Fibroblast of skin of scalp (primary cell): ENCODE measurements at places on chromosomes 3 and 15.

DNA sequence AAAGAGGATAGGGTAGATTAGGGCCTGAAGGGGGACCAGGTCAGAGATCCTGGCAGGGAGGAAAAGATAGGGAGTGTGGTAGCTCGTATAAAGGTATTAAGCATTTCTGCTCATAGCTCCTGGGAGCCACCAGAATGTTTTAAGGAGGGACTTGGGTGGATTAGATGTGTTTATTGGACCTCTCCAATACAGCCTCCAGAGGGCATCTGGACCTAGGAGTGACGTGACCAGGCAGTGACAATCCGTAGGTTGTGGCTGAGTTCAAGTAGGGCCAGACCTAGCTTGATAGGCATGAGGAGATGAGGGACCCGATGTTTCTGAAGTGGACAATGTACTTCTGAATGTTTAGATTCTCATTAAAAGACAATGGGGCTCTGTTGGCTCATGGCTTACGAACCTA lies 435.2 kb downstream of the MCTP2 start:
- DNase-seq, result no peak

DNA sequence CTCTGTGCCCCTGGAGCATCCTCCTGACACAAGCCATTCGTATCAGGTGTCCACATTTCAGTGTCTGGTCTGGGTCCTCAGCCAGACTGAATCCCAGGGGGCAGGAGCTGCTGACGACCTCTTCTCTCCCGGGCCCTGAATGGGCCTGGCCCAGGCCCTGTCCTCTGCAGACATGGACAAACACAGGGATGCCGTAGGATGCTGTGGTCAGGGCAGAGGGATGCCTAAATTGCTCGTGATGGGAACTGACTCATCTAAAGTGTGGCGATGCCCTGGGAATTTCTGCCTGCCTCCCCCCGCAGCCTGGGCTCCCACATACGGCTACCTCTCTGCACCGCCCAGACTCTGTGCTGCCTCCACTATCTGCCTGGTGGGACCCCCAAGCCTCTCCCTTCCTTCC lies 58.5 kb upstream of the CTSH start:
- DNase-seq, result peak; percentile 20

DNA sequence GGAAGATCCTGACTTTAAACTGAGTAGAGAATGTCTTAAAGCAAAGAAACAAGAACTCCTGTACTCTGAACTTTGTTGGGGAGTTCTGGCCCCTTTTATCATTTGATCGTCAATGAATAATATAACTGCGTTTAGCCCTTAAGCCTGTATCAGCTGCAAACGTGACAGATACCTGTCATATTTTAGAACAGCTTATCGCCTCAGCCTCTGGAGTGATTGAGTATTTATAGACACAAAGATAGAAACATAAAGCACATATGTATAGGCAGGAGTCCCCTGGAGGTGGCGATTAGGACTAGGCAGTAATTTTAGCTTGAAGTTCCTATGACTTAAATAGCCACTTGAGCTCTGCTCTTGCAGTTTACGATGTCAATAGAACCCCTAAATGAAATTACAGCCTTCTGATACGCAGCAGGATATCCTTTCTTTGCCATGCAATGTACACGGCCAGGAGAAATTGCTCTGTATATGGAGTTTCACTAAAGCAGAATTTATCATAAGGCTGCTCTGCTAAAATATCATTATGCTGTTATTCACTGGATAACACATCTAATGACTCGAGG lies 321.8 kb downstream of the TIGIT start:
- DNase-seq, result no peak

DNA sequence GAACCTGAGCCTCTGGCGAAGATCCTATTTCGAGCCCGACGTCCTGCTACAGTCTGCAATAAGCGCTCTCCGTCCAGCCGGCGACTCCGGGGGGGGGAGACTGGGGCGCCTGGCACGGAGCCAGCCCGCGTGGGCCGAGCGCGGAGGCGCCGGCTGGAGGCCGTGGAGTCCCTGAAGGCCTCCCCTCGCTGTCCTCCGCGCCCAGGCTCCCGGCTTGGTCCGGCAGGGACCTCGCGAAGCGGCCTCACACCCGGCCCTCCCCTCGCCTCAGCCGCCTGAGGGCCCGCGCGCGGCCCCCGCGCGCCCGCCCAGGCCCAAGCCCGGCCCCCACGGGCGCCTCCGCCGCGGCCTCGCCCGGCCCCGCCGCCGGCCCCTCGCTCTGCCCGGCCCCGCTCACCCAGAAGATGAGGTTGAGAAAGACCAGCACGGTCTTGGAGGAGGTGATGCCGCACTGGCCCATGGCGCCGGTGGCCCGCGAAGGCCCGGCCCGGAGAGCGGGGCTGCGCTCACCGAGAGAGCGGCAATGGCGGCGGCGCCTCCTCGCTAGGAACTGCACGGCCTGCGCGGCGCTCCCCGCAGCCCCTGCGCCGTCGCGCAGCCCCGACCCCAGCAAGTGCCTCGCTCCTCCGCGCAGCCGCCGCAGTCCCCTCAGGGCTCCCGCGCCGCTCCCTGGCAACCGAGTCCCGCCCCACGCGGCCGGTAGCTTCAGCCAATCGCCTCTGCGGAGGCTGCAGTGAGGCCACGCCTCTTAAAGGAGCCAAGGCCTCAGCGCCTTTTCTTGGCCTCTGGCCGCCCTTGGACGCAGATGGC lies at the start of gene TSPAN3:
Gene TSPAN3 (minus strand): TSS at position 615 of the 810 bp plus-strand sequence. CDS start 155 bp downstream, at position 460.
- peak; percentile 93 for DNase-seq

GRCh38 chr3:173742491-173742890 lies 344.9 kb downstream of the NLGN1 start:
- no peak for DNase-seq

GRCh38 chr15:32641517-32642059 lies at the start of gene SCG5:
TSS of gene SCG5 (plus strand) at chr15:32641710. CDS start at chr15:32643593, 1,883 bp downstream.
- DNase-seq, result no peak

DNA sequence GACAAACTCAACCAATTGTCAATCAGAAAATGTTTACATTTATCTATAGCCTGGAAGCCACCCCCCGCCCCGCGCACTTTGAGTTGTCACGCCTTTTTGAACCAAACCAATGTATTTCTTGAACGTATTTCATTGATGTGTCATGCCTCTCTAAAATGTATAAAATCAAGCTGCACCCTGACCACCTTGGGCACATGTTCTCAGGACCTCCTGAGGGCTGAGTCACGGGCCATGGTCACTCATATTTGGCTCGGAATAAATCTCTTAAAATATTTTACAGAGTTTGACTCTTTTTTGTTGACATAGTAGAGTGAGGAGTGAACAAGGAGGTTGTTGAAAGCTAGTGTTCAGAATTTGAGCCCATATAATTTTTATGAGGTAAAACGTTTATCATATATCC lies 6.5 kb downstream of the MCTP2 start:
- no peak for DNase-seq

- DNase-seq, result peak; percentile 77
These were observed 7.2 kb upstream of the STAC start for GRCh38 chr3:36373084-36373483.

DNA sequence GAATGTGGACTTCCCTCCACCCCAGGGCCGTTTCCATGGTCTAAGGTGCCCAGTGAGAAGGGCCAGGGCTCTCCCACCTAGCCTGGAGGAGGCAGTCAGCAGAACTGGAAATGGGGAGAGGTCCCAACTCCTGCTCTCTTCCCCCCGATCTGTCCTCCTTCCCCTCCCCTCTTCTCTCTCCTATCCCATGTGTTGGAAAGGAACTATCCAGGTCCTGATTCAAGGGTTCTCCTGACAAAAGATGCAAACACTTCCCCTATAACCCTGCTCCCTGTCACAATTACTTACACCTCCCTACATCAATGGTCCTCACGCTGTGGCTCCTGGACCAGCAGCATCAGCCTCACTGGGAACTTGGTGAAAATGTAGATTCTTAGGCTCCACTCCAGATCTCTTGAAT lies 6.0 kb downstream of the CIB2 start:
- no peak for DNase-seq

DNA sequence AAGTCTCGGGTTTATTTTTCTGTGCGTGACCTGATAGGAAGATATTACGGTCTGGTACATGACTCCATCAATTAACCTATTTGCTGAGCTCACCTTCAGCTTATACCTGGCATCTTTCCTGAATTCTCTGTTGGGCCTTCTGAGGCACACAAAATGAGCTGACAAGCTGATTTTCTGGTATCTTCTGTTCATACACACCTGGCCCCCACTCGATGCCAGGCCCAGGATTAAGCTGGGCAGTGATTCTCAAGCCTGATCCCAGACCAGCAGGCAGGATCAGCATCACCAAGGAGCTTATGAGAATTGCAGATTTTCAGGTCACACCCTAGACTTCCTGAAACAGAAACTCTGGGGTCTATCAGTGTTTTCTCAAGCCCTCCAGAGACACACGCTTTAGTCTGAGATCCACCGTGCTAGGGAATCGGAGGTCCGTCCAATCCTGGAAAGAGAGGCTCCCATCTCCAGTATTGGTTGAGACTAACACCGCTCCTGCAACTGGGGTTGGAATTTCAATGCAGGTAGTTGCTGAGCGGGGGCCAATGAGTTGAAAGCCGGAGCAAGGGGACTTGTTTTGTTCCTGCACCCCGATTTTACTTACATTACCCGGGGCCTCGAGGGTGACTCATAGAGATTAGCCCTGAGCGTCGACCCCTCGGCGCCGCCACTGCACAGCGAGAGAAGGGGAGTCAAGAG lies 636 bp upstream of the EIF1B start:
- no peak for DNase-seq

DNA sequence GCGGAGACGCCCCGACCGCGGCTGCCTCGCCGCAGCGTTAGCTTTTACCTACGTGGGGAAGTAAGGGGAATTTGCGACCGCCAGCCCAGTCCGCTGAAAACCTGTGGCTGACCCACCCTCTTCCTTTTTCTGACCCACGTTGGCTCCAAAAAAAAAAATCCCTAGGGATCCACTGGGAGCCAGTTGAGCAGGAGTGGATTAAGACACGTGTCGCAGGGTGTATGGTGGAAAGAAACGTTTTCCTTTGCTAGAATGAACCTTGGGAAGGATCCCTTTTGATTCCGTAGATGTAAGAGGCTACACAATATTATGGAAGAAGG lies 575 bp upstream of the PCYT1A start:
- peak; percentile 70 for DNase-seq

DNA sequence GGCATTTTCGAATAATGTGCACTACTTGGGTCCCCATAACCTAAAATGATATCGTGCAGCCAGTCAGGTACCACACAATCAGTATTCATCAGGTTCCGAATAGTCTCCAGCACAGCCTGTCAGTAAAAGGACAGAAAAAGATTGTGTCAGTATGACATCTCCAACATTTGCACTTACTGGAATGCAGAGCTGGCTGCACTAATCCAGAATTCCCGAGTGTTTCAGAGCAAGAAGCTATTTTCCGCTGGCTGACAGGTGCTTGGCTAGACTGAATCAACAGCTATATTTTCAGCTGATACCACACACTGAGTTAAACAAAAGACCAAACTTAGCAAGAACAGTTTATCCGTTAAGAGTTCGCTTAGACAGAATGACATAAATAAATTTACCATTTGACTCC lies 68.8 kb downstream of the AQR start:
- DNase-seq, result no peak

- peak; percentile 12 for DNase-seq
These were observed 120.0 kb upstream of the CTDSPL start for GRCh38 chr3:37741644-37742043.

- DNase-seq, result no peak
These were observed 223.4 kb downstream of the NR2F2 start for GRCh38 chr15:96553931-96554330.

GRCh38 chr3:146047485-146047884 lies 113.5 kb downstream of the PLOD2 start:
- DNase-seq, result no peak

- DNase-seq, result no peak
These were observed 17.2 kb downstream of the TSEN2 start for GRCh38 chr3:12501360-12502020.

DNA sequence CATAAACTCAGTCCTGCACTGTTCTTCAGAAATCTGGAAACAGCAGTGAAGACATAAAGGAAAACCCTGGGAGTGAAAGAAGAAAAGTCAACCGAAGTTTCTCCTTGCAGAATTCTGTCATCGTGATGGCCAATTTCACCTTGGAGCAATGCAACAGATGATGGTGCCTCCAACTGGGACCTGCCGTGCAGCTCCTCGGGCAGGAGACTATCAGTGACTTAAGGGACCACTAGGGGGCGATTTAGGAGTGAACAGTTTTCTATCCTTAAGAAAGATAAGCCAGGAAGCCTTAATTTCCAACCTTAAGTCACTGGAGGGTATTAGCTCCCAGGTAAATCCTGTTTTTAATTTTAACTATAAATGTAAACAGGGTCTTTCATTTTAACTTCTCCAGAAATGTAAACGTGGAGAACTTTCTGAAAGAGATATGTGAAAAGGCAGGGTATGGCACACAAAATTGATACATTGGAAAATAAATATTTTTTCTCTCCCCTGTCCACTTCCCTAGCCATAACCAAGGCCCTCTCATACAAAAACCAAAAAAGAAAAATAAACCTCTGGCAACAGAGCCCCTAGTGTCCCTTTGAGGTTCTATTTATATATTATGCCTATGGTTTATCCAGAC lies 116.3 kb downstream of the PDZRN3 start:
- peak; percentile 75 for DNase-seq

GRCh38 chr15:94164202-94164807 lies 67.1 kb upstream of the MCTP2 start:
- peak; percentile 65 for DNase-seq

- DNase-seq, result no peak
These were observed 38.0 kb downstream of the KAT2B start for GRCh38 chr3:20078194-20078714.

DNA sequence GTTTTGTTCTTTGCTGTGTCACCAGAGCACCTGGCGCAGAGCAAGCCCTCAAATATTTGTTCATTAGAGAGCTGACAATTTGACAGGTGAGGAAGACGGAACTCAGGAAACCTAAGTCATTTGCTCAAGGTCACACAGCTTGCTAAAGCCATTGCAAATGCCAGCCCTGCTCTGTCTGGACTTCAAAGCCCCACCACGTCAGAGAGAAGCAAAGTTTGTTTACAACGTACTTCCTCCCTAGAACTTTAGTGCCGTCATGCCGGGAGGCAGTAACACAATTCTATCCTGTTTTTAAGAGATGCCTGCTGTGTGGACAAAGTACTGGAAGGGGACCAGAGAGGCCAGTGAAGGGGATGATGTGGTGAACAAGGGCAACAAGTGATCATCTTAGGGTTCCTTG lies 216.6 kb upstream of the PRICKLE2 start:
- DNase-seq, result no peak
